Suppressor macrophage treated with lipopolysaccharide for 4 hours (primary cell): ENCODE measurements at places on chromosomes 1 and 21.

DNA sequence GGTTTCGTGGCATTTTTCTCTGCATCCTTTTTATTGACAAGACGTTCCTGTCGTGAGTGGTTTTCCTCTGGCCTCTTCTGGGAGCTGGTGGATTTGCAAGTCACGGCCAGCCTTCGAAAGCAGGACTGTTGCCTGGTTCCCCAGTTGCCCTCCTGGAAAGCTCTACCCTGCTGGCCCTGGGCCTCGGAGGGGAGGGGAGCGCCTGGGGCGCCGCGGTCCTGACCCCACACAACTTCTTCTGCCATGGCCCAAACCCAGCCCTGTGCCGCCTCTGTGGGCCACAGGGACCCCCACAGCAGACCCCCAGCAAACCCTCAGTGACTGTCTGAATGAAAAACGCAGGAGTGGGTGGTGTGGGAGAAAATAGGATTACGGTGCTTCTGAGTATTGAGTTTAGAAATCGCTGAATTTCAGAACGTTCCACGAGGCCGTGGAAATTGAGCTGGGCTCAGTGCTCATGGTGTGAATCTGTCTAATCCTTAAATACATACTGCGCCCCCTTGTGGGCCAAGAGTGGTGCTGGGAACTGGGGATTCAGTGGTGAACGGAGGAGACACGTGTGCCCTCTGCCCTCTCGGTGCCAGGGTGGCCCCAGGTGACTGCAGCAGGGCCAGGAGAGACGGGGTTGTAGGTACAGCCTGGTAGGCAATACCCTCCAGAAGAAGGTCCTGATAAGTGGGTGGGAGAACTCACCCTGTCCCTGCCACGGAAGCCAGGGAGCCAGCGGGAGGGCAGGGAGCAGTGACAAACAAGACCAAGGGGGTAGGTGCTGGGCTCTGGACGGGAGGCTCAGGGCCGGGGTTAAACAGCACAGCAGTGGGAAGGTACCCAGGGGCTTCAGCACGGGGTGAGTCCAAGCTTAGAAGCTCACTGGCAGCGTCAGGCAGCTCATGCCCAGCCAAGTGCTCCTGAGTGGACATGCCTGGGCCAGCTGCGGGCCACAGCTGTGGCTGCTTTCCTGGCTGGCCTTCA lies 101.2 kb upstream of the COL6A1 start:
- DNase-seq, result peak; percentile 78

DNA sequence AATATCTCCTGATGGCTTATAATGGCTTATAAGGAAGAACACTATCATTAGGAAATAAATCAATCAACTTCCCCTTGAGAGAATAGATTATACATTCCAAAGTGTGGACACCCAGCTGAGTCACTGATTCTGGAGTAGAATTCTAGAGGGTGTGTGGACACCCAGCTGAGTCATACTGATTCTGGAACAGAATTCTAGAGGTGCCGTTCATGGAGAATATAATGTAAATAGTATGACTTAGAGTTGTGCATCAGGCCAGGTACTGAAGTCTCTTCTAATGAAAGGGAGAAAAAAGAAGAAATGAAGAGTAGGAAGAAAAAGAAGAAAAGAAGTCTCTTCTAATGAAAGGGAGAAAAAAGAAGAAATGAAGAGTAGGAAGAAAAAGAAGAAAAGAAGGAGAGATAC lies 2.4 kb upstream of the USP33 start:
- DNase-seq, result peak; percentile 83

GRCh38 chr1:69985901-69986439 lies 219.4 kb downstream of the LRRC40 start:
- no peak for DNase-seq

DNA sequence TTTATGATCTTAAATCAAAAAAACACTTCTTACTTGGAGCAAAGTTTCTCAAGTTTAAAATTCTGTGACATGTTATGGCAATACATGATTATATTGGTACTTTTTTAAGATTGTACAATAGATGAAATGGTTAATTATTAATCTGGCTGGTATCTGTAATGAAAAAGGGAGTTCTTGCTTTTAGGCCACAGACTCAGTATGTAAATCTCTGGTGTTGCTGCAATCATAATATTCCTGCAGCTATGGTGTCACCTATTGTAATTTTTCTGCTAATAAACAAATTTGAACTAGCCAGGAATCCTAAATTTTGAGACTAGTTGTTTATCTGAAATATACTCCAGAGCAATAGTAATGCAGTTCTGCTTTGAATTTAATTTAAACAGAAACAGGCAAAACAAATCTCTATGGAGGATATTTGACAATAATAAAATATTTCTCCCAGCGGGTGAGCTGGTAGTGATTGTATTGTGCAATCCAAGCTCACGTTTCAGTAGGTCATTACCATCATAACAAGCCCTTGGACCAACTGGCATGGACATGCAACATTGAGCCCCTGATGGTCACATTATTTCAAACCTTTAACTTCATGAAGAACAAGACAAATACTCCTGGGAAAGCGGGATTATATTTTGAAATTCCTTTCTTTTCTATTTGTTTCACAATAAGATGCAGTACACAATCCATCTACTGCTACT lies 77.2 kb upstream of the USH2A start:
- DNase-seq, result no peak

GRCh38 chr21:37644636-37645035 lies 271.6 kb downstream of the KCNJ6 start:
- no peak for DNase-seq

DNA sequence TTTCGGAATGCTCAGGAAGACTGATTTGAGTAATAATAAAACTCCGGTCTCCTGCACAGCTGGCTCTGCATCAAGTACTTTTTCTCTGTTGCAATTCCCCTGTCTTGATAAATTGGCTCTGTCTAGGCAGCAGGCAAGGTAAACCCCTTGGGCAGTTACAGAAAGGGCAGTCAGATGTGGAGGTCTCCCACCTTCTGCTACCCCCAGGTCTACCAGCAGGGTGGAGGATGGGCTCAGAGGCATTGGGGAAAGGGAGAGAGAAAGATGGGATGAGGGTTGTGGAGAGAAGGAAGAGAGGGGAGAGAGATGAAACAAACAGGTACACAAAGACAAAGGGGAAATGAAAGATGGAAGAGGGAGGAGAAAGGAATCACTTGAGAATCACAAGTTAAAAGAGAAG lies 156.8 kb downstream of the MIS18A start:
- no peak for DNase-seq

DNA sequence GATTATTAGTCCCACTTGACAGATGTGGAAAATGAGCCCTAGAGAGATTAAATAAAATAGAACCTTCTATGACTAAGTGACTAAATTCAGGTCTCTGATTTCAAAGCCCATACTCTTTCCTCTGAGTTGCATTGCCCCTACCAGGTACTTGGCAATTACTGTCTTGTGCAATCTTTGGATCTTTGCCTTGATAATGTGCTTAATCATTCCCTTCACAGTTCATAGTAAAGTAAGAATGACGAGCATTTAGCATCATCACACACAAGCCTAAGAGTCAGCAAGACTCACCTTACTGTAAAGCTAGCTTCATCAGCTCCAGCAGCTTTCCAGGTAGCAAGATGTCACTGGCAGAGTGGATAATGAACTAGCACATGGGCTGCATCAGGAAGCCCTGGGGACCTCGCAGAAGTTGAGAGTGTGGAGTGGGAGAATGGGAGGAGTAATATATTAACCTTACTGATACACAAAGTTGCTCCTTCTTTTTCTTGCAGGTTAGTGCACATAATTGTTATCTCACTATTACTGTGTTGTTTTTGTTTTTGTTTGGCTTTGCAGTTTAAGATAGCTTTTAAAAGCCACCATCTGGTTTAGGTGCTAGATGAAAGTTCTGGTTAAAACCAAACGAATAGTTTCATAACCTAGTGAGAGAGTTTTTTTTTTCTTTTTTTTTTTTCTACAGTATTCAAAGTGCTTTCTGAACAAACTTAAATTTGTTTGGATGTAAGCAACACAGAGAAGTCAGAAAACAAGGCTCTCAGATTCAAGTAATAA lies 71.8 kb downstream of the PBX1 start:
- DNase-seq, result no peak

GRCh38 chr21:28725396-28725795 lies 267.3 kb downstream of the LTN1 start:
- DNase-seq, result no peak

DNA sequence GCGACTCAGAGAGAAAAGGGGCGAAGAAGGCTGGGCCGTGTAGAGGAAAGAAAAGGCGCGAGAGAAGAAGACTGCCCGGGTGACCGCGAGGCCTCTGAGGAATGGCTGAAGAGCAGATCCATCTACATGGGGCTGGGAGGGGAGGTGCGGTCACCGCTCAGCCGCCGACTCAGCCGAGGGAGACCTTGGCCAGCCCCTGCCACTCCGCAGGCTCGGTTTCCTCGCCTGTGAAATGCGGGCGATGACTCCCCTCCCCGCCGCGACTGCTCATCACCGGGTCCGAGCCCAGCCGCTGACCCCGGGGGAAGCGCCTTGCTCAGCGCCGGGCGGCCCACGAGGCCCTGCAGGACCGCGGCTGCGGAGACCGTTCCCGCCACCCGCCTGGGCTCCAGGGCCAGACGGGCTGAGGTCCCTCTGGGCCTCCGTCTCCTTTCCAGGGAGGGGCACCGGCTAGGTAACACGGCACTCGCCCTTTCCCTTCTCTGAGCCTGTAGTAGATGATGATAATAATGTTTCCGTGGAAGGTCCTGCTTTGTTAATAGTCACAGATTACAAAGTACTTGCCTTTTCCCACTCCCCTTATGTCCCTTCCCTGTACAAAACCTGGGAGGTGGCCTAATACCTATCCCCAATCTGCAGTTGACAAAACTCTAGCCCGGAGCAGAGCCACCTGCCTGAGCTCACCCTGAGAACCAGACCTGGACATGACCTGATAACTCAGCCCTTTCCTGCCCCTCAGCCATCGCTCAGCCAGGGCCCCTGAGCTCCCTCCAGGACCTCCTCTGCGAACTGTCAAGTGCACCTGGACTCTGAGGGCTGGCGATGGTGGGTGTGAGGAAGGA lies 1.6 kb upstream of the BSND start:
- DNase-seq, result no peak

- no peak for DNase-seq
Measured at GRCh38 chr1:147162093-147162492, 10.2 kb downstream of the PRKAB2 start.

- no peak for DNase-seq
Measured at GRCh38 chr1:47592296-47593012, 154.6 kb downstream of the FOXD2 start.
